ENCODE measurements at places on chromosomes 4 and X.

GRCh38 chr4:184860018-184860779 lies 34.4 kb upstream of the ACSL1 start:
- DNase-seq = no peak

- DNase-seq = no peak
Observed at GRCh38 chrX:140764401-140764919, 54.9 kb downstream of the LINC00632 start.

DNA sequence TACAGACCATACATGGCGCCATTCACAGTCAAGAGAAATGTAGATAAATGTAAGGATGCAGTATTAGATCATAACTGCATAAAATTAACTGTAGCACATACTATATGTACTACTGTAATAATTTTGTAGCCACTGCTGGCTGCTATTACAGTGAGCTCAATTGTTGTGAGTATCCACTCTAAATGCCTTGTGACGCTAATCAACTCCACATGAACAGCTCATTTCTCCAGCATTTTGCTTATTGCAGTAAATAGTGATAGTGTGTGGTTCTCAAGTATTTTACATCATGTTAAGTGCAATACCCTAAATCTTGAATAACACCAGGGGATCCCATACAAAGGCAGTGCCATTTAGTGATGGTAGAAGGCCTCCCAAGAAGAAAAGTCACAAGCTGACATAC lies 21.2 kb downstream of the FGFBP1 start:
- no peak for DNase-seq

- no peak for DNase-seq
Observed at GRCh38 chr4:39543034-39543433, 15.8 kb upstream of the UGDH start.

DNA sequence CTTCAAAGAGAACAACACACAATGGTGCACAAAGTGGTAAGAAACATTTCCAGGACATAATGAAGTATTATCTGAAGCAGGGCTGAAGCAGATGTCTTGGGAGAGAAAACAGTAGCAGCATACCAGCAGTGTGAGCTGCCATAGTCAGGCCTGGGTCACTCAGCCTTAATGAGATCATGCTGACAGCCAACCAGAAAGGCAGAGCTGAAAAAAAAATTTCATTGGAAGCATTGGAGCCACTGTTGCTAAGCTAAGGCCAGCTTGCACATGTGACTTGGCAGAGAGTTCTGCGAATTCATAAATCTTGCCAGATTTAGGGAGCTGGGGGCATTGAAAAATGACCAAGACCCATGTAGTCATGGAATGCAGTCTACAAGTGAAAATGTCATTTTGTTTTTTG lies 444.0 kb upstream of the PITX2 start:
- DNase-seq = no peak

GRCh38 chrX:40539214-40540142 lies 41.3 kb upstream of the ATP6AP2 start:
- peak; percentile 31 for DNase-seq

- DNase-seq = no peak
Observed at GRCh38 chr4:100742045-100742444, 224.2 kb upstream of the EMCN start.

DNA sequence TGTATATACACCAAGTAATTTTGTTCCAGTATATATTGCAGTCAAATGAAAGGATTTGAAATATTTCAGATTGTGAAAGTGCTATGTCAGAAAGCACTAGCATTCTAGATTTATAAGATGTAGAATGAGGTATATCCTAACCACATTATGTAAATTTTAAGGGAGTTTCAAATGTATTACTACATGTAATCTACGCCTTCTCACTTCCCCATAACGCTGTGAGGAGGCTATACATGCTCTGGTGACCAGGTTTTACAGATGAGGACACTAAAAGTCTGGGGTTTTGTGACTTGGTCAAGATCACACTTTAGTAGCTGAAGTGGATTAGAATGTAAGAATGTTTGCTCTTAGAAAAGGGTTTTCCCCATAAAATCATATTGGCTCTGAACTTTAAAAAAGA lies 8.1 kb downstream of the ENPEP start:
- no peak for DNase-seq

DNA sequence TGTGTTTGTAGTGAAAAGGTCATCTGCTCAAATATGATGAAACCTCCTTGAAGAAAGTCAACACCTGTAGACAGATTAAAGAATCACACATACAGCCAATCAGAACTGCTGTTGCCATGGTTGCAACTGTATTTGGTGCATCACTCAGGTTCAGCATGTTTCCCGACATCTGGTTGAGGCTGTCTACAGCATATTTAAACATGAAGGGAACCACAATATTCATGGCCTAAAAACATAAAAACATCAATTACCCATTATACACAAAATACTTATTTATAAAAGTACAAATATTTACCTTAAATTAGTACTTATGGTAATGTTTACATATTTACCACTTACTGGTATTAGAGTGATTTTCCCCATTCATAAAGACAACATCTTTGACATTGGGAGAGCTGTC lies 79.7 kb downstream of the ABCB7 start:
- DNase-seq = no peak

DNA sequence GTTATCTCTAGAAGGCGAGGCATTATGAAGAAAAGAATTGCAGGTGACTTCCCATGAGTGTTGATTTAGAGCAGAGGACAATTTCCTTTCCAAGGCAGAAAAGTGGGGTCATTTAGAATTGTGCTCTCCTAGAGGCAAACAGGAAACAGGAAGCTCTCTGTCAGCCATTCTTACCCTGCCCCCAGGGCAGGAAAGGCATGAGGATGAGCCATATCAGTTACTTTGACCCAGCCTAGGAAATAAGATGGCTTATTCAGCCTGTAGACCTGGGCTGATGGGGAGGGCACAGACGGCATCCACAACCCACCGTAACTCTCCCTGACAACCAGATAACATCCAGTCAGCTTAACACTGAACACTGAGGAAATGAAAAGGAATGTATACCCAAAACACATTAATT lies 88.8 kb upstream of the KDR start:
- DNase-seq = no peak

DNA sequence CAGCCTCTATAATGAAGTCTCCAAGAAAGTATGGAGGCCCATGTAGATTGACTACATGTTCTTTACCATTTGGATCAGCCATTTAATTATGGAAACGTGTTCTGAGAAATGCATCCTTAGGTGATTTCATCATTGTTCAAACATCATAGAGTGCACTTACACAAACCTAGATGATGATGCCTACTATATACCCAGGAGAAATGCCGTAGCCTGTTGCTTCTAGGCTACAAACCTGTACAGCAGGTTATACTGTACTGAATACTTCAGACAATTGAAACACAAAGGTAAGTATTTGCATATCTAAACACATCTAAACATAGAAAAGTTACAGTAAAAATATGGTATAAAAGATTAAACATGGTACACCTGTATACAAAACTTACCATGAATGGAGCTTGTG lies 186.5 kb upstream of the FSTL5 start:
- no peak for DNase-seq

- DNase-seq = no peak
Observed at GRCh38 chrX:12721042-12721441, 70.2 kb upstream of the PRPS2 start.

- no peak for DNase-seq
Observed at GRCh38 chr4:25790024-25790423, 72.8 kb downstream of the SEL1L3 start.

DNA sequence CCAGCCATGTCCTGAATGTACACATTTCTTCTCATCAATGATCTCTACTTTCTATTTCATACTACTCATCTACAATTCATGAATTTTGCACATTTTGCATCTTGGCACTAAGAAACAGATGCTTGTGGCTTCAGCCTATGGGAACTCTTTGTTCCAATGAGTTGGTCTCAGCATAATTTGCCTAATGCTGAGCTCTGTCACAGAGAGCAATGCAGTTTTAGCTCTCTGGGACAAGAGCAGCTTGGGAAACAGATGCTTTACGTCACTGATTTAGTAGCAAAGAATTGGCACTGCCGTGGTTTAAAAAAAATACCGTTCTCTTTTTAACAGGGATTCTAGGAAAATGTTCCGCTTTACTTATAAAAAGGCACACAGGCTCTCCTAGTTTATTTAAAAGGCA lies 162.4 kb downstream of the WDFY3 start:
- no peak for DNase-seq

GRCh38 chr4:84381759-84382158 lies 117.3 kb downstream of the NKX6-1 start:
- no peak for DNase-seq

DNA sequence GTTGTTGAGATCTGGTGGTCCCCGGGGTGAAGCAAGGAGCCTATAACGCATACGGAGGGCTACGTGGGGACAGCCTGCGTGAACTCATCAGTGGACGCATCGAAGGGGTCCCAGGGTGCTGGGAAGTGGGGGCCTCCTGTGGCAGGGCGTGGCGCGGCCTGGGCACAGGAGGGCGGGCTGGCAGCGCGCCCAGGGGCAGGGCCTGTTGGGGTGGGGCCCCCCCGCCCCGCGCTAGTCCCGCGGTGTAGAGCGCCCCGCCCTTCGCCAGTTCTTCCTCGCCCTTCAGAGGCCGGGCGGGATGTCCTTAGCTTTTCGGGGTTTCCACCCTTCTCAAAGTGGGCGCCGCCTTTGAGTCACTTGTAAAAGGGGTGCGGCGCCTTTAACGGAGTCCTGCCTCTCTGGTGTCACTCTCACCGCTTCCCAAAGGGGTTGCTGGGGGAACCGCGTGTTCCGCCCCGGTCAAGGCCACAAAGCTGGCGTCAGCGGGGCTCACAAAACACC lies 632 bp downstream of the PLP2 start:
- peak; percentile 20 for DNase-seq

GRCh38 chrX:149845385-149845784 lies 35.6 kb upstream of the MAGEA8 start:
- no peak for DNase-seq
